NCI-H1092 (cell line): ENCODE measurements at places on chromosomes 12 and 14.

DNA sequence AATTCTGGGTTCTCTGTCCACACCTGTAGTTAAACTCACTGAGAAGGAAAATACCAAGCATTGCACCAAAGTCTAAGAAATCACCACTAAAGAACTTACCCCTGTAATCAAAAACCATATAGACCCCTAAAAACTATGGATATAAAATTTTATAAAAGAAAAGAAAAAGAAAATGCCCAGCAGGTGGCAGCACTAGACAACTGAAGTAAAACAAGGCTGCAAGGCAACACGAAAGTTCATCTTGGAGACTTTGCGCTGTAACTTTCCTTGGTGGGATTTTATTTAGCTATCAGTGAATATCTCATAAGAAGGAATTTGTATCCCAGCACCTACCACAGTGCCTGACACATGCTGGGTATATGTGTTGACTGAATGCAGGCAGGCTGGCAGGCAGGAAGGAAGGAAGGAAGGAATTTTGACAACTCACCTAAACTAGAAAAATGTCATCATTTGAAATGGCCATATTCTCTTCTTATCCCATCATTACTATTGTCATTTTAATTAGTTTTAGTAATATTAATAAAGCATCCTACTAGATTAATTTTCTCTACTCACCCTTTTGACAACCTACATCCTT, 68.2 kb upstream of the ETV6 start:
- DNase-seq, result peak; percentile 66

- DNase-seq, result no peak
These were observed 74.9 kb downstream of the VWF start for GRCh38 chr12:6049587-6049986.

DNA sequence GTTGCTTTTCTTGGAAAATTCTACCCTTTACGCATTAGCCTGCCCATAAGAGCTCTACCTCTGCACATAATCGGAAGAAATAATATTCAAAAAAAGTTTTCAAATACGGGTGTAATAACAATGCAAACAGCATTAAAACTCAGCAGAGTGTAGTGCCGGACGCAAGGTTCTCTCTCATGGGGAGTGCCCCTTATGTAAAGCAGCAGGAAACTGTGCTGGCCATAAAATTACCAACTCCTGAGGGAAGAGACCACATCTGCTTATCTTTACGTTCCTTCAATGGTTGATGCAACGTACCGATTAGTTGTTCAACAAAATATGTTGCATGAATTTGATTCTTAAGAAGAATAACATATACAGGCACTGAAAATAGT, 118.7 kb upstream of the TMCC3 start:
- DNase-seq, result no peak

DNA sequence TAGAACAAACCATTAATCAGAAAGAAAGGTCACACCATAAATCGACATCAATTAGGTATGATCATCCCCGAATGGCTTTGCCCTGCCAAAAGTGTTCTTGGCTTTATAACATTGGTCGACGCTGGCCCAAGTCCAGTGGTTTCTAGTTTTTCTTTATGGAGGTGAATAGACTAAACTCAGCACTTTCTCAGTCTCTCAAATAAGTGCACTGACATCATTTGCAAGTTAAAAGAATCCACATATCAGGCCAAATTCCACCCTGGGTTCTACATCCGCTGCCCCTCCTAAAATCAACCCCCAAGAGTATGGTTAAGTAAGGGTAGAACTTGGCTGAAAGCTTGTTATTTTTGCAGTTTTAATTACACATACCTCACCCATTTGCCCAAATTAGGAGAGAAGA, 314.3 kb downstream of the C12orf75 start:
- no peak for DNase-seq

DNA sequence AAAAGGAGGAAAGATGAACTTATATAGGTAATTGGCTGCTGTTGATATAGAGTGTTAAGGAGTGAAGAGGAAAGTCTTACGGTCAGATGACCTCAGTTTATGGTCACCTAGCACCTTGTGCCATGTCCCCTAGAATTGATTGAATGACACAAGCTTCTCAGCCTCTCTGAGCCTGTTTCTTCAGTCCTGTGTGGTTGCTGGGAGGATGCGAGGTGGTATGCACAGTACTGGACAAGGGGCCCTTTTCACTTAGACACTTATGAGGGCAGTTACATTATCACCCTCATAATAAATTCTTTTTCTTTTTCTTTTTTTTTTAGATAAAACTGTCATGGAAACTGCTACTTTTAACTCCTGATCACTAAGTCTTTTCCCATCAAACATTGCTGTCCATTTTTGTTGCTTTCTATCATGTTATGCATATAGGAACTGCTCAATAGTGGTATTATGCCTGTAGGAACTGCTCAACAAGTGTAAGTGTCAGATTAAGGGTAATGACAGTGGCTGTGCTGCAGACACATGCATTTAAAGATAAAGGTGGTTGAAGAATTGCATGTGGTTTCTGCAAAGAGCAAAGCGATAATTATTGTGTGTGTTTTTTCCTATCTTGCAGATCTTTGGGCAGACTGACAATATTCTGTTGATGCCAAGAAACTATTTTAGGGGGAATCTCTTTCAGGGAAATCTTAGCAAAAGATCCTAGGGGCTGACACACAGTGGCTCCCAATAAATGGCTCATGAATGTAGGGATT, 11.6 kb downstream of the ANO6 start:
- no peak for DNase-seq
